Stimulated activated CD8-positive, alpha-beta memory T cell treated with anti-CD3 and anti-CD28 coated beads, Interleukin-2, amount 100 ng/mL, for 48 hours (primary cell): ENCODE measurements at places on chromosomes 3 and 15.

- peak; percentile 26 for DNase-seq
These were observed 76.4 kb downstream of the BBX start for GRCh38 chr3:107598926-107599771.

DNA sequence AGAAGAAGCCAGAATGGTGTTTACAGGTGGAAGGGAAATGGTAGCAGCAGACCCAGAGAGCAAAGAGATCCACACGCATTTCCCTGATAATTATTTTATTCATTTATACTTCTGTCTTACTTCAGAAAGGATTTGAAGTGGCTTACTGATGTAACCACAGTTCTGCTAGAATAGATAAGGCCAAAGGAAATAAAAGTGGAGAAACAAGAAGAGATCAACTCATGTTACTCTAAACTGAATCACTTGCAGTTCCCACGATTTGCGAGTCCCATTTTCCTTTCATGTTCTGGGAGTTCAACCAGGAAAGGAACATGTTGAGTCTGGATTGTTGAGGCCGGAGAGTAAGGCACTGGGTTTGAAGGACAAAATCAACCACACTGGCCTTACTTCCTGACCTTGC lies 151.8 kb downstream of the MYRIP start:
- DNase-seq, result no peak

GRCh38 chr3:197224034-197224444 lies 74.4 kb downstream of the DLG1 start:
- DNase-seq, result no peak

DNA sequence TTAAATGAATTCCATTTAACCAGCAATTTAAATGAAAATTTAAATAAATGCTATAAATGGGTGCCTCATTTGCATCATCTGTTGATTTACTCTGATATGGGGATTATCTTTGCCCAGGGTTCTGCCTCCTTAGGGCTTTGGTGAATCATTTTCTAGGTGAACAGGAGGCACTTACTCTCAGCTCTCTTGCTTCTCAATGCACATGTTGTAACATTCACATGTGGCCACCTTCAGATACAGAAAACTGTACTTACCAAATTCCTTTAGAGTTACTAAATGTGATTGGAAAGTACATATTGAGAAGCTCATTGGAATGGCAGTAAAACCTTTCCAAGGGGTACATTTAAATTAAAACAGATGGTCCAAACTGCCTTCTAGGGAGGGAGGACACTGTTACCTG lies 20.8 kb downstream of the GADL1 start:
- DNase-seq, result no peak

DNA sequence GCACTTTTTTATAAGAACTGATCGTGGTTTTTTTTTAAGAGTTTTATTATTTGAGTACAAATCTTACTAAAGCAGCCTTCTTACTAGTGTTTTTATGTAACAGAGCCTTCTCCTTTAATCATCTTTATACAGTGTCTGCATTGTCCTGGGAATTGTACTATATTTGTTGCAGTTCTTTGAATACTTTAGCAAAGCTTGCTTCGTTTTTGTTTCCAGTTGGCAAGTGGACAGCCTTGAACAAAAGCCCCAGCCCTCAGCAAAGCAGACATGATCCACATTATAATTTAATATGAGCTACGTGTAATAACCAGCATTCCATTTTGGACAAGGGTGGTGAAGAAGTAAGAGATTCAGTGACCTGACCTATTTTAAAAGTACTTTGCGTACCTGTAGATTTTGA lies 112.2 kb upstream of the FLNB start:
- DNase-seq, result no peak

DNA sequence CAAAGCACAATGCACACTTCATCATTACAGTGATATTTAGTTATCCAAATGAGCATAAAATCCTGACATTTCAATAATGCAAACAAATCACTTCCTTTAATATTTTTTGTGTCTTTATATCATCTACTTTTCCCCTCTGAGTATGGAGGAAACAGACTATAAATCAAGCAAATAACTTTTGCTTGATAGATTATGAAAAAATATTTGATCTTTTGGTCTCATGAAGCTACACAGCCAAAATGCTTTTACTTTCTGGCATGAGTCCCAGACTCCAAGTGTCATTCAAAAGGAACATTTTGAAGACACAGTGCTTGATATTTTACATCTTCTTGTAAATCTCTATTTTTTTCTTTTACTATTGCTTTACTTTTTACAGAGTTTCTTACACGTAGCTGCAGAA lies 215.3 kb upstream of the ROBO1 start:
- no peak for DNase-seq

GRCh38 chr3:183449791-183450190 lies 21.4 kb upstream of the MCF2L2 start:
- DNase-seq, result no peak

GRCh38 chr3:180409883-180410282 lies 192.1 kb upstream of the TTC14 start:
- DNase-seq, result no peak

- DNase-seq, result peak; percentile 87
These were observed 559 bp downstream of the PKM start for GRCh38 chr15:72230197-72231065.

DNA sequence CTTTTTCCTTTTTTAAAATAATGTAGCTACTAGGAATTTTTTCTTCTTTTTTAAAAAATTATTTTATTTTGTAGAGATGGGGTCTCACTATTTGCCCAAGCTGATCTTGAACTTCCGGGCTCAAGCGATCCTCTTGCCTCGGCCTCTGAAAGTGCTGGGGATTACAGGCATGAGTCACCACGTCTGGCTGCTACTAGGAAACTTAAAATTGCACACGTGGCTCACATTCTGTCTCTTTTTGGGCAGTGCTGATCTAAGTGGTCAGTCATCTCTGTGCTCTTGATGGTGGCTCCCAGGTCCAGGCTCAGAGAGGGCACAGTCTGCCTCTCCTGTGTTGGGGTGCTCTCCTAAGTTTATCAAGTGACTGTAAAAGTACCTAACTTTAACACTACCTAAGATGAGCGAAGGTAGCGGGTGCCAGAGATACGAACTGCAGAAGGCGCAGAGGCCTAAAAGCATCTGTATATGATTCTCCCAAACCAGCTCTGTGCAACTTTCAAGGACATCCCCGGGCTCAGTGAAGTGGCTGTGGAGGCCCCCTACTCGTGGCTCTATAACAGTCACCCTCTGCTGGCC lies 52.9 kb upstream of the SEC13 start:
- no peak for DNase-seq

DNA sequence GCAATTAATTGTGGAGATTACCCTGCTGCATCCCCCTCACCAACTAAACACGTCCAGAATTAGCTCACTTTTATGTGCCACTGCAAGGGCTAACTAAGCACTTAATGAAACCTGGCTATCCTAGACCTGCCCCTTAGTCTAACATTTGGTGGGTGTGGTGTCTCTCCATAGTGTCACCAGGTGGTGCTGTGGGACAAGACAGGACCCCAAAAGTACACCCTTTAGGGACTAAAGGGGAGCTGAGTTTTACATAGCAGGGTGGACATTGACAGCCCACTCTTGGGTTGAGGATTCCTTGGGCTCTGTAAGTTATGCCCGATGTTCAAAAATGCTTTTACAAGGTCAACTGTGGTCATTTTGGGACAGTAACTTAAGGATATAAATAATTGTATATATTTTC lies 5.7 kb downstream of the DUT start:
- no peak for DNase-seq

DNA sequence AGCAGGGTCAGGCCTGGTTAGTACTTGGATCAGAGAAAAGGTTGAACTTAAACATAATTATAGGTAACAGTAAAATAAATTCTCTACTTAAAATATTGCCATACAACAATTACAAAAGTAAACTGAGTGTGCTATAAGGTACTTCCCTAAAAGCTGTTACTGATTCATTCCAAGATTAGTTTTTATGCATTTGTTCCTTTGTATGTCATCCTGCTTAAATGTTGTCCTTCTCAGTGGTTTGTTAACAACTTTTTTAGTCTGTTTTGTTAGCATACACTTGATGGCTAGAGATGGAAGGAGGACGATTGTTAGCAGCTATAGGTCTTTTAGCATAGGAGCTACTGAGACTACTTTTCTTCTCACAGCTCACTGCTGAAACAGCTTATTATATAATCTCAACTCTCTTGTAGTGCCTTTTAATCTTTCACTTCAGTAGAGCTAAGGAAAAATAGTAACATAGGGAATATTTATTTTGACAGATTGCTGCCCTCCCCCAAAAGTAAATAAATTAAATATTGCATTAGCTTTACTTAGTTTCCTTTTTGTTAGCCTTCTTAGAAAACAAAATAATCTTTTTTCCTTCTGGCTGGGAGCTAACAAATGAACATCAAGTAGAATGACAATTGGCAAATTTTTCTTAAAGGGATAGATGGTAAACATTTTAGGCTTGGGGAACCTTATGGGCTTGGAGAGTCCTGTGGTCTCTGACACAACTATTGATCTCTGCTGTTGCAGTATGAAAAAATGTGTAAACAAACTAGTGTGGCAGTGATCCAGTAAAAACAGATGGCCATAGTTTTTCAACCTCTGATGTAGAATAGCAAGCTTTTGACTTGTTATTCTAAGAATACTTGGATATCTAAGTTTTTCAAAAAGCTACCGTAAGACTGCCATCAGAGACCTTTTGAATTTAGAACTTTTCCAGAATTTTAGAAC lies 39.5 kb downstream of the USP8 start:
- DNase-seq, result no peak

- DNase-seq, result no peak
These were observed 499.0 kb upstream of the UBE2E2 start for GRCh38 chr3:22704166-22704565.

DNA sequence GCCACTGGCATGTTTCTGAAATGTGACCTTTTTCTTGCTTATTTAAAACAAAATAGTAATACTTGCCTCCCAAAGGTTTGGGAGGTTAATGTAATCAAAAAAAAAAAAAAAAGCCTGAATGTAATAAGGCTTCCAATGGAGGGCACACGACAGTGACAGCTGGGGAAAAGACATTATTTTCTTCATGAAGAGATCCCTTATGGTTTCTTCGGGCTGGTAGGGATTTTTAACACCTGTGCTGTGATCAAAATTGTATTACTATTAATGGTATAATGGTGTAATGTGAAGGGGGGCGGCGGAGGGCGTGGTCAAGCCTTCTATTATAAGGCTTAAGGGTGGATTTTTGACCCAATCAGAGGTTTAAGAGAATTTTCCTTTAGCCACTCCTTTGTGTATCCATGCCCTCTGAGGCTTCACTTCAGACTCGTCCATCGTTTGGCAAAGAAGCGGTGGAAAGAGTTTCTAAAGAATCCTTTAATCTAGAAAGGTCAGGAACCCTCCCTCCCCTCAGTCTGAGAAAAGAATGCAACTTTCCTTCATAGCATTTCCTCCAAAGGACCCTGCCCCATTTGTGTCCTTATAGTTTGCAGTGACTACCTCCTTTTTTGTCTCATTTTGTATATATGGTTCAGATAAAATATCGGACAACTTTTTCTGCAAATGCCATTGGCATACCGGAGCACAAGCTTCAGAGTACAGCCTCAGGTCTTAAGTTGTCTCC lies 89.5 kb upstream of the CHD2 start:
- DNase-seq, result no peak

DNA sequence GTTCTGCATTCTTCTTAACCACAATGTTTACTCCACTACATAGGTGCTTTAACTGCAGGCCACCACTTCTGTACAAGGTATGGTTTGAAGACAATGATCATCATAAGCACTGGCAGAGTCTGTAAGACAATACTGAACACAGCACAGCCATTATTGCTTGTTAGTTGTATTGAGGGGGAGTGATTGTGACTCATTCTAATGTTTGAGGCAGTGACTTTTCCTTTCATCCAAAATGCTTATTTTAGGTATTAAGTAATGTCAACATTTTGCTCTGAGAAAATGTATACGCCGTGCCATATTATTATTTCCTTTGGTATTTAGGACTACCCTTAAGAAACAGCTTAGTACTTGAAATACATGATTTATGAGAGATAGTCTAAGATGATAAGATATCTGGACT lies 618.2 kb upstream of the ZNF717 start:
- no peak for DNase-seq

DNA sequence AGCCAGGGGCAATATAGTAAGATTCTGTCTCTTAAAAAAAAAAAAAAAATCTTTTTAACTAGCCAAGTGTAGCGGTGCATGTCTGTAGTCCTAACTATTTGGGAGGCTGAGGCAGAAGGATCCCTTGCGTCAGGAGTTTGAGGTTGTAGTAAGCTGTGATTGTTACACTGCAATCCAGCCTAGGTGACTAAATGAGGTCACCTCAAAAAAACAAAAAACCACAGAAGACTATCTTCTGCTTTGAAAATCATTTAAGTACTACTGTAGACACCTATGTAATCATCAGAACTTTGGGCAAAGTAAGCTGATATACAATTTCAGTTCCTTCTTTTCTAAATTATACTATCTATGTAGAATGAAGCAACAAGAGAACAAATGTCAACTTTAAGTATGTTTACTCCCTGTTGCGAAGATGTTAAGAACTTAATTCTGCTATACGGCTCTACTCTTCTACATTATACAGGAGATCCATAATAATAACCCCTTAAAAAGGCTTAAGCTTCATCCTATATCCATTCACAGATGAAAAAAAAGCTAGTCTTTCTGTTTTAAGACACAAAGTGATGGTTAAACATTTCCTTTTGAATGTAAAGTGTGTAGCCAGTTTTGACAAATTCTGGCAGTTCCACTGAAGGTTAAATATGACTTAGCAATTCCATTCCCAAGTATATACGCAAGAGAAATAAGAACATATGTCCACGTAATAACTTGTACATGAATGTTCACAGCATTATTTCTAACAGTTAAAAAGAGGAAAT lies 15.2 kb downstream of the DAZL start:
- DNase-seq, result no peak

DNA sequence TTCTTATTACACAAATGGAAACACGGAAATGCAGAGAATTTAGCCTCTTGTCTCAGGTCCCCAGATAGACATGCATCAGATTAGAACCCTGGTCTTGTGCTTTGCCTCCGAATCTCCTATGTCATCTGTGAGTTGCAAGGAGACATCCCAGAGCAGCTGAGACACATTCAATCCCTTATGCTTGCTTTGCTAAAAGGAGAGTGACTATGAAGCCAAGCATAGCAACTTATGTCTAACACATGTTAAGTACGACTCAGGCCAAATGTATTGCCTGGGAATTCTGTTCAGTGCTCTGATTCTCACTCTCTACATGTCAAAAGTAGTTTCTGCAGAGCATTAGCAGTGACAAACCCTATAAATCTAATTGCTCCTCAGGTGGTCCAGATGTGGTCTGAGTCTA lies 30.6 kb upstream of the LRRC3B start:
- DNase-seq, result no peak

- DNase-seq, result no peak
These were observed 92.2 kb upstream of the NTRK3 start for GRCh38 chr15:88348579-88349230.

- no peak for DNase-seq
These were observed 413.0 kb downstream of the RBMS3 start for GRCh38 chr3:29693863-29694262.

GRCh38 chr3:185988080-185988815 lies 50.4 kb upstream of the TRA2B start:
- DNase-seq, result no peak

- no peak for DNase-seq
These were observed 894.6 kb downstream of the PLOD2 start for GRCh38 chr3:145266368-145266767.

DNA sequence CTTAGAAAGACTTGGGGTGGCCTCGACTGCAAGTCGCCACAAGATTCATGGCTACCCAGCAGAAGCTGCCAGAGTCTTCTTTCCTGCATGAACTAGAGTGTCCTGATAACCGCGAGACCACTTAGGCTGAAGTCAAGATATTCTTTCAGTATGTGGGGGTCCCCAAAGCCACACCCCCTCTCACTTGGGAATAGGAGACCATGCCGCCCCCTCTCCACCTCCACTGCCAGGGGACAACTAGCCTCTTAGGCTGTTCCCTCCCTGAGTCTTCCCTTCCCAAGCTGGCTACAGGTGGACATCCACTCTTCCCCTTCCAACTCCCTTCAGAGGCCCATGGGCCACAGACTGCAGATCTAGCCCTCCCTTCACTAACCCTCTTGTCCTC lies 1.3 kb upstream of the CCDC12 start:
- DNase-seq, result no peak
